CD4-positive, alpha-beta T cell treated with Interleukin-15 for 1 hour (primary cell): ENCODE measurements at places on chromosomes 12 and 14.

DNA sequence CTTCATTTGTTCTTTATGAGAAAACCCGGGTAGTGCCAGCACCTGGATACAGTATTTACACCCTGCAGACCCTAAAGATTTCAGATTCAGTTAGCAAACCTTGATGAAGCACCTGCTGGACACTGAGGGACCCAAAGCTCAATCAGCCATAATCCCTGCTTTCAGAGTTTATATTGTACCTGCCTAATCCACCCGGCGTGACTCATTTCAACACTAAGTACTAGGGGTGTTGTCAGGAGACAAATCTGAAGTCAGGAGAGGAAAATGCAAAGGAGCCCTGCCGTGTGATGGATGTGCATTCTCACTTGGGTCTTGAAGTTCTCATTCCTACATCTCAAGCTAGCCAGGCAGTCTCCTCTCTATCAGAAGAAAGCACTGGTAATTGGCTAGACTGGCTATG, 176.7 kb upstream of the BCL2L14 start:
- no peak for DNase-seq

- DNase-seq = no peak
These were observed 49.2 kb downstream of the NINJ2 start for GRCh38 chr12:613996-614395.

DNA sequence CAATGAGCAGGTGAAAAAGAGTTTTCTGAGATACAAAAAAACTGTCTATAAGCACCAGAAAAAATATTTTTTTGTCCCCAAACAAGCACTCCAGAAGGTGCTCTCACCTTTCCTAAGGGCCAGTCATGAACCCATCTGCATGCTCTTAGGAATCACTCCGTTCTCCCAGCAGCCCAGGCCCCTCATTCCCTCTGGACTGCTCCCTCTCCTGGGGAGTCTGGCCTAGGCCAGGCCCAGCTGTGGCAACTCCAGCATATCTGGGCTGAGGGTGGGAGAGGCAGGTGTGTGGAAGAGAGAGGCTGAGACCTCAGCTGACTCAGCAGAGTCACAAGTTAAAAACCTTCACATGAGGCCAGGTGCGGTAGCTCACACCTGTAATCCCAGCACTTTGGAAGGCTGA, 54.6 kb downstream of the TRAFD1 start:
- no peak for DNase-seq

GRCh38 chr12:96146747-96147146, 47.4 kb upstream of the ELK3 start:
- DNase-seq = no peak

DNA sequence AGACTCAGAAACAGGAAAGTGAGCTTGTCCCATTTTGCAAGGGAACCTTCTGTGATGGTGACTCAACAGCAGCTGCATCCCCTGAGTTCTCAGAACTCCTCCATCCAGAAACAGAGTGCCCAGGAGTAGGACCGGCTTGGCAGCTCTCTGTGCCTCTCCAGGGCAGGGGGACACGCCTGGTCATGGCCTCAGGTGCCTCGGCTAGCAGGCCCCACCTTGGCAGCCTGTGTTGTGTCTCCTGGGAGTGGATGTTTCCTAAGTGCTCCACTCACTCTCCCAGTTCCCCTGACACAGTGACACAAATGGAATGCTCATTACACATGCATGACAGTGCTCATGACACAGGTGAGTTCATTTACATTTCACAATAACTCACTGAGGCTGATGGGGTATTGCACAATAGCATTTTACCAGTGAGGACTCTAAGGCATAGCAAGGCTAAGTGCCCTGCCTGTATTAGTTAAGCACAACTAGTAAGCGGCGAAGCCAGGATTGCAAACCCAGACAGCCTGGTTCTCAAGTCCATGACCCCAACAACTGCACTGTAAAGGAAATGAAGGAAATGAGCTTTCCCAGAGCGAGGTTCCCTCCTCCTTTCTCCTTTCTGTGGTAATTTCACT, 47.4 kb downstream of the CALM1 start:
- no peak for DNase-seq

DNA sequence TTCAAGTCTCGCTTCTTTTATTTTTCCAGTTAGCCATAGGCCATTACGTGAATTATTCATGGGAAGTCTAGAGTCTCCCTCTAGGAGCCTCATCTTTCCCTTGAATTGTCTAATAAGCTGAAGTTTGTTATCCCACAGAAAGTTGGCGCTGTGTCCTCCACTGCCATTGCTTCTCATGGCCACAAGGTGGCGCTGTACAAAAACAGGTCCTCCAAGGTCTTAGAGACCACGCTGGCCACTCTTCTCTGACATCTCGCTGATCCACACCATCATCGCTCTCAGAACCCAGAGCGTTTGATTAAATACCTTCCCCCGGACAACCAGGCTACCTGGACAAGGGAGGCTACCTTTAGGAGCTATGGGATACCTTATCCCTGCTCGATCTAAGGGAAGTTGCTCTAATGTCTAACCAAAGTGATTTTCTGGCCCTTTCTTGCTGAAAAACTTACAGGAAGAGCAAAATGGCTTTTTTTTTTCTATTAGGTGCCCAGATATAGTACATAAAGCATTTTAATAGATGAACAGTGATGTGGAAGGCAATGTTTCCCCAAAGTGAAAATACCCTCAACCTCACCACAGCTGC, 110.0 kb downstream of the CCDC60 start:
- DNase-seq = no peak

DNA sequence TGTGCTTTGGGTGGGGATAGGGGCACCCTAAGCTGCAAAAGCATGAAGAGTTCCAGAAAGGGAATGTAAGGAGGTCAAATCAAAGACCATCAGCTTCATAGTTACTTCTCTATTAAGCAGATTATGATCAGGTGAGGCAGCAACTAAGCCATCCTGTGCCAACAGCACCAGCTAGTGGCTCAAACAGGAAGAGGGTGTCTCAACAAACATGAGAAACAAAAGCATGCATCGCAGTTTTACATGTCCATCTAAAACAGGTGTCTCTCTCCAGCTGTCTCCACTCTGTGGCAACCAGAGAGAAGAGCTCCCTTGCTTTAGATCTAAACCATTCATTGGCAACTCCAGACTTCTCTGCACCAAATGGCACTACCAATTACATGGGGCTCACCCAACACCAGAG, 52.9 kb downstream of the ACTN1 start:
- no peak for DNase-seq

GRCh38 chr12:2034633-2035430, 18.0 kb upstream of the CACNA1C start:
- peak; percentile 82 for DNase-seq

- no peak for DNase-seq
These were observed 454.1 kb downstream of the ATP23 start for GRCh38 chr12:58395470-58395869.

- no peak for DNase-seq
These were observed 129.3 kb upstream of the MAP1LC3B2 start for GRCh38 chr12:116429826-116430360.

- peak; percentile 45 for DNase-seq
These were observed 124.8 kb downstream of the SAMD4A start for GRCh38 chr14:54691525-54692283.

DNA sequence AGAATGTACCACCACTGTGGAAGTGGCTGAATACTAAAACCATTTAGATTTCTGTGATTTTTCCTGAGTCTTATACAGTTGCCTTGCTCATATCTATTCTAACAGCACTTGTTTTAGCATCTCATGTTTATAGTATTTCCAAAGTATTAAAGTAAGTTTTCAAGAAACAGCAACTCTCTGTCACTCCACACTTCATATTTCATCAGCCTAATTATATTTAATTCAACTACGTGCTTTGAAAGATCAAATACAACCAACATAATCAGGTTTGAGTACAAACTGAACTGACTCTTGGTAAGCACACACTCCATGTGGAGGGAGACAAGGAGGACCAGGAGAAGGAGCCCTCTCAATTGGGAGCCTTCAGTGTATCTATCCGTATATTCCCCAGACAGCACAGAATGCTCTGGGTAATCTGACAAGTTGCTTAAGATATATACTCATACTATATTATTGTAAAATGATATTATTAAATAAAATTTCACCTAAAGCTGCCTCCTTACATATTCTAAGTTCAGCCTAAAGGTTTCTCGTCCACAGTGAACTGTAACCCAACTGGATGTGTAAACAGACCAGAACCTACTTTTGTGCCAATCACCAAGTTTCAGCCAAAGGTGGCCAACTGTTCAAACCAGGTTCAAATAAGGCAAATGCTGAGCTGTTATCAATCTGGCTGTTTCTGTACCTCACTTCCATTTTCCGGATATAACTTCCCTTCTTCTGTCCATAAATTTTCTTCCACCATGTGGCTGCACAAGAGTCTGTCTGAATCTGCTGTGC, 105.0 kb upstream of the RASSF8 start:
- no peak for DNase-seq

DNA sequence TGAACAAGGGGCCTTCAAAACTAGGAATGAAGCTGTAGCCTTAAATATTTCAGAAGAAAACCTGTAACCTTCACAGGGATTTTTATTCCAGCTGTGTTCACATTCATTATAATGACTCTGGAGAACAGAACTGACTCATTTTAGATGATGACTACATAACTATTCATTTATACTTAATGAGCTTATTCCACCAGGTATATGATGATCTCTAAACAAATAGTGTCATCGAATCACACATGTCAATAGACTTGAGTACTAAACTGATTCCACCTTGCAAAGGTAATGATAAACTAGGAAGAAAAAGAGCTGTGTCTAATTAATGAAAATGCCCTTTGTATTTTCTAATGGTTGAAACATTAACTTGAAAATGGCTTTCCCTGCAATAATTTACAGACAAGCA, 433.2 kb downstream of the PDZRN4 start:
- DNase-seq = no peak

- no peak for DNase-seq
These were observed 64.9 kb downstream of the GPHN start for GRCh38 chr14:66572826-66573225.

- no peak for DNase-seq
These were observed 127.7 kb upstream of the SLCO1C1 start for GRCh38 chr12:20567413-20567812.

DNA sequence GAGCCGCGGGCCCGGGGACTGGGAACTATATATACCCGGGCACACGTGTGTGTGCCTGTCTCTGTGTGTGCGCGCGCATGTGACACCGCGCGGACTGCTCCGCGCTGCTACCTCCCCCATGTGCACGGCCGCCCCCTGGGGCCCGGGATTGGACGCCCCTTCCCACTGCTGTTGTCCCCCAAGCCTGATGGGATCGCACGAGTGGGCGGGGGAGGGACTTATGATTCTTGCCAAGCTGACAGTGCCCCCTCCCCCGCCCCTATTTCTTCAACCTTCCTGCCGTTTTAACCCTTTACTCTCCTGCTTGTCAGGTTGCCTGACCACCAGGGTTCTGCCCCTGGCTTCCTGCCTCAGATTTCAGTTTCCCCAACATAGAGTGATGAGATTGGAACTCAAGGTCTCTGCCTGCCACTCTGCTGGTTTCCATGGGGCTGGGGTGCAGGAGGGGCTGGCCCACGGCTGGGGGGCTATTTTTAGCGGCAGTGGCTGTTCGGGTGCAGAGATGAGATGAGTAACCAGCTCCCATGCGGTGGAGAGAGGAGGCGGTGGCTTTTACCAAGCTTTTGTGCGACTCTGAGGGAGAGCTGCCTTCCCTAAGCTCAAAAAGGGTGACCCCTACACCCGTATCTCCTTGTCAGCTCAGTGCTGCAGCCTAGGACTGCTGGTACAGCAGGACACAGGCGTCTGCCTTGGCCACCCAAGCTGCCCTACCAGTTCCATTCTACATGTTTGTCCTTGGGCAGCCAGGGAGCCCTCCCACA, at the start of gene DDN:
TSS of gene DDN (minus strand) at position 5 of the 761 bp plus-strand sequence. CDS start 88 bp downstream, outside the sequence.
- DNase-seq = peak; percentile 51

DNA sequence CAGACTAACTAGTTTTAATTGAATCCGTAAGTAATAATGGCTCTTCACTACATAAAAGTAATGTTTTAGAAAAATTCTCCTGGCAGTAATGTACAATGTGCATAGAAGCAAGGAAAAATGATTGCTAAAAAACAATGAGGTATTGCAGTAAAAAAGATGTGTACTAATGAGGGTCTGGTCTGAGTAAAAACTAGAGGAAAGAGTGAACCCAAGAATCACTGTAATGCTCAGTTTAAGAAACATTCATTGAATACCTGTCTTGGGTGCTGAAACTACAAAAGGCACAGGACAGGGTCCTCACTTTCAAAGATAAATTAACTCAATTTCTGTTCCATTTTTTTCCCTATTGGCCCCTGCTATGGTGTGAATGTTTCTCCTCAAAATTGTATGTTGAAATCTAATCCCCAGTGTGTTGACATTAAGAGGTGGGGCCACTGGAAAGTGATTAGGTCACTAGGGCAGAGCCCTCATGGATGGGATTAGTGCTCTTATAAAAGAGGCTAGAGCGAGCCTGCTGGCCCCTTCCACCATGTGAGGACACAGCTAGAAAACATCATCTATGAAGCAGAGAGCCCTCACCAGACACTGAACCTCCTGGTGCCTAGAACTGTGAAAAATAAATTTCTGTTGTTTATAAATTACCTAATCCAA, 51.6 kb downstream of the RPS6KA5 start:
- DNase-seq = peak; percentile 18

DNA sequence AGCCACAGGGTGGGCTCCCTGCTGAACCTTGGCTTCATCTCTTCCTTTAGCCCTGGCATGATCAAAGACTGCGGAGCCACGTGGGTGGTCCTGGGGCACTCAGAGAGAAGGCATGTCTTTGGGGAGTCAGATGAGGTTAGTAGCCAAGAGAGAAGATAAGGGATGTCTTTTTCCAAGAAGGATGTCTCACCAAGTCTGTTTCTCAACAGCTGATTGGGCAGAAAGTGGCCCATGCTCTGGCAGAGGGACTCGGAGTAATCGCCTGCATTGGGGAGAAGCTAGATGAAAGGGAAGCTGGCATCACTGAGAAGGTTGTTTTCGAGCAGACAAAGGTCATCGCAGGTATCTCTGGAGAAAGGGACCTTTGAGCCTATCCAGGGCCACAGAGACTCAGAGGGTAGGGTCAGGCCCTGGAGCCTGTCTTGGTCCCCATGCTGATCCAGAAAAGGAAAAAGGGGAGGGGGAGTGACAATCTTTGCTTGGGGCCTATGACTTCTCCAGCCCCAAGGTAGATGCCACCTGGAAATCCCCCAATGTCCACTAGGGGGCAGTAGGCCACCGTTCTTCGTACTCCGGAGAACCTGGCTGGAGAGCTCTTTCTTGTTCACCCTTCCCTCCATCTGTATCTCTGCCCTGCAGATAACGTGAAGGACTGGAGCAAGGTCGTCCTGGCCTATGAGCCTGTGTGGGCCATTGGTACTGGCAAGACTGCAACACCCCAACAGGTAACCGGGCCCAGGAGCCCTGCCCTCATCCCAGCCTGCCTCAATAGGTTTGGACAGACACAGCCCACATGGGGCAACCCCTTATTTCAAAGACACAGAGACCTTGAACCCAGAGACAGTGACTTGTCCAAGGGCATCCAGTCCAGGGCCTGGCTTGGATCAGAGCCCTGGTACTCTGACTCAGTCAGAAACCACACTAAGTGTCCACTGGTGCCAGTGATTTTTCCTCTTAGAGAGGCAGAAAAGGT, 2.0 kb downstream of the TPI1 start:
- DNase-seq = peak; percentile 81

DNA sequence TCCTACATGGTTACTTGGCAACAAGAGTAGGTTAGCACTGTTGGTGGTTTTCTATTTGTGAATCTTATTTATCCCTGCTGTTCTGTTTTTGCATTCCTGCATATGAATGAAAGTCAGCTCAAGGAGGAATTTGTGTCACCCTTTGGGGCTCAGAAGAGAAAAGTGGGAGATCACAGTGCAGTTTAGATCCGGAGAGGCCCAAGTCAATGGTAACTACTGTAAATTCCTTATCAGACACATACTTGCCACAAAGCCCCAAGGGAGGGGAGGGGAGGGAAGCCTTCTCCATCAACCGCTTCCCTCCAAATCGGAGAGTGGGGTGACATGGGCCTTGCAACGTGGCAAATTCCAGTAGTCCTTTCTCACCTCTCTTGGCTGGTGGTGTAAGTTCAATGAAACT, 15.0 kb downstream of the GSG1 start:
- no peak for DNase-seq

- peak; percentile 32 for DNase-seq
These were observed 21.3 kb upstream of the RFLNA start for GRCh38 chr12:124273630-124274029.
